SW480 (cell line): ENCODE measurements at places on chromosomes 2 and 18.

- no peak for DNase-seq
These were observed 110.8 kb upstream of the TRIB2 start for GRCh38 chr2:12605936-12606335.

DNA sequence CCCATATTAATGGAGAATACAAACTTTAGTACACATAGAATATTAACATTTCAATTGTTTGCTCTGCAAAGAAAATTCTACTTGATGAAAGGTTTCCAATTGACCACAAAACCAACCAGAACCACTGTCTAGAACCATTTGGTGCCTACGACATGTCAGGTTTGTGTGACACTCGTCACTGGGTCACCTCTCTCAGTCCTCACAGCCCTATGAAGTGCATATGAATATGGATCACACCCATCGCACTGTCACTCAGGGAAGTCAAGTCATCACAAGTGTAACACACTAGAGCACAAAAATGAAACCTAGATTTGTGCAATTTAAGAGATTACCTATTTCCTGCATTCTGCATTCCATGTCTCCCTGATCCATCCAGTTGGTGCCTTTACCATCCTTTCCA lies 43.7 kb downstream of the PTPN2 start:
- no peak for DNase-seq

DNA sequence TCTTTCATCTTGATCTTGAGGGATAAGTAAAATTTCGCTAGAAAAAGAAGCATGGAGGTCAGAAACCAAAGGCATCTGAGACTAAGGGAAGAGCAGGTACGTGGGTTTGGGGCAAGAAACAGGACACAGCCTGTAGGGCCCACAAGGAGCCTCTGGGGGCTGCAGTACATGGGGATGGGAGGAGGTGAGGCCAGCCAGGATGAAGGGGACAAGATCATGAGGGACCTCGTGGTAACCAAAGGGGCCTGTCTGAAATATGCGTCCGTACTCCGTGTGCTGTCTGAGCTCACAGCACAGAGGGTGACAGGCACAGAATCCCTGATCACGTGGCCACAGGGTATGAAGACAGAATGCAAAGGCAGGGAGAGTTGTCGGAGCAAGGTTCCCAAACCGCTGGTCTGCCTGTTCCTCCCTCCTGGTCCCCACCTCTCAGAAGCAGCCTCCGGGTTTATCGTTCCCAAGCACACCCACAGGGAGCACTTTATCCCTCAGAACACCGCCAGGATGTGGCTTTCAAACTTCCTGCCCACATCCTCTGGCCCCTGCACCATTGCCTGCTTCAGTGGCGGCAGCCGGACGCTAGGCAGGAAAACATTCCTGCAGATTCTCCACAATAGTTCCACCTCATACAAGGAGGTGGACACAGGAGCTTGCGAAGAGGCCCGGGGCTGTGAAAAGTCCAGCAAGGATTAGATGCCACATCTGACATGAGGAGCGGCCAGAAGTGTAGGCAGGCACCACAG lies 12.0 kb downstream of the TMEM163 start:
- DNase-seq = peak; percentile 99

DNA sequence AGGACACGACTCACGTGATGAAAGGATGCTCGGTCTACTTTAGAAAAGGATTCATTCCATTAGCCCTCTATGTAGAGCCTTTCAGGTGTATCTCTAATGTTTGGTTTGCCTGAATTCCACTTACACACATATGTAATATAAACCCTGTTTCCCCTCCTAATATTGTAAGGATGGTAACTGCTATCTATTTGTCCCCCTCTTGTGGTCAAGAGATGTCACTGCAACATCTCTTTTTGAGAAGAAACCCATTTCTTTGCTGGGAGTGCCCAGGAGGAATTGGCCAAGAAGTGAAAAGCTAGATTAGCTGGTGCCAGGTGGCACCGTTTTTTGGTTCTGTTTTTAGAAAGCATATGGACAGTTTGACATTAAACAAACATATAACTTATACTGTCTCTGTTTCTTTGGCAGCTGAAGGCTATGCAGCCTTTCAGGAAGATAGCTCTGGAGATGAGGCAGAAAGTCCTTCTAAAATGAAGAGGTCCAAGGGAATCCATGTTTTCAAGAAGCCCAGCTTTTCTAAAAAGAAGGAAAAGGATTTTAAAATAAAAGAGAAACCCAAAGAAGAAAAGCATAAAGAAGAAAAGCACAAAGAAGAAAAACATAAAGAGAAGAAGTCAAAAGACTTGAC lies 41.2 kb downstream of the RALBP1 start:
- peak; percentile 50 for DNase-seq

DNA sequence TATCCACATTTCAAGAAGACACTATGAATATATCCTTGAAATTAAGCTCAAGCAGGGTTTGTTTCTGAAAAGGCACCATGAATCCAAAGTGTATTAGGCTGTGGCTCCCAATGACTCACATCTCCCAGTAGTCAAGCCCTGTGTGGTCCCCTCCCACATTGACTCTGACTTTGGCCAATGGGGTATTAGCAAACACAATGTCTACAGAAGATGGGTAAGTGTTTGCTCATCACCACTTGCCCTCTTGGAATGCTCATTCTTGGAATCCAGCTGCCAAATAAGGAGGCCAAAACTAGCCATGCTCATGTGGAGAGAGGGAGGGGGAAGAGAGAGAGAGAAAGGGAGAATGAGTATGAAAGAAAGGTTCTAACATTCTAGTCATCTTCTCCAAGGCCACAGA lies 490.0 kb downstream of the TXNL1 start:
- no peak for DNase-seq

DNA sequence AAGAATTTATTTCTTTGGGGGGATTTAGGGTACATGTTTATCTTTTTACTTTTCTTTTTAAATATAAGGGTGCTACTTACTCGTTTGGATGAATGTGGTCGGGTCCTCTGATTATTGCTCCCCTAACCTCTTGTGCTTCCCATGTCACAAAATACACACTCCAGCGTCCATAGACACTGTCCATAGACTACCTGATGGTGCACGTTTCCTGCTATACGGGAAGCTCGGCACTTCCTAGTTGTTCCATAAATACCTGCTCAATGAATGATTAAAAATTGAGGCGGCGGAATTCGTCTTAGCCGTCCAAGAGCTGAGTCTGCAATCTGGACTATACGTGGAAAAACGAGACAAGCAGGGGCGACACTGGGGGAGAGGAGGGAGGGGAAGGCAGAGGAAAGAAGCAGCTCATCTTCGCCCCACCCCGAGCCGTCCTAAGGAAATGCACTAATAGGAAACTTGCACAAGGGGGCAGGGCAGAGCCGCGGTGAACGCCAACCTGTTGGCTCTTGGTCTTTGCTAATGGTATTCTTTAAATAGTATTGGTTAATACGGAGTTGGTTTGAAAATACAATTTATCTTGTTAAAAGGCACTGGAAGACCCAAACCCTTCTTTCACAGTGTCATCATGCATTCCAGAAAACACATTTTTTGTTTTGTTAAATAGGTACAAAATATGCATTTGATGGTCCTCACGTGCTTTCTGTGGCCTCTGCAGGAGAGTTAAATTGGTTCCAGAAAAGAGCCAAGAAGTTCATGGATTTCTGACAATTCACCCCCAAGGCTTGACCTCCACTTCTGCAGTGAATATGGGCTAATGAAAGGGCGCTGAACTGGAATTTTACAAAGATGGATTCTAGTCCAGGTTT lies 73.0 kb upstream of the KCTD1 start:
- DNase-seq = peak; percentile 18

GRCh38 chr2:24403832-24404212 lies 43.5 kb upstream of the ITSN2 start:
- DNase-seq = no peak

GRCh38 chr18:60978338-60978737 lies 354.9 kb upstream of the CDH20 start:
- no peak for DNase-seq

DNA sequence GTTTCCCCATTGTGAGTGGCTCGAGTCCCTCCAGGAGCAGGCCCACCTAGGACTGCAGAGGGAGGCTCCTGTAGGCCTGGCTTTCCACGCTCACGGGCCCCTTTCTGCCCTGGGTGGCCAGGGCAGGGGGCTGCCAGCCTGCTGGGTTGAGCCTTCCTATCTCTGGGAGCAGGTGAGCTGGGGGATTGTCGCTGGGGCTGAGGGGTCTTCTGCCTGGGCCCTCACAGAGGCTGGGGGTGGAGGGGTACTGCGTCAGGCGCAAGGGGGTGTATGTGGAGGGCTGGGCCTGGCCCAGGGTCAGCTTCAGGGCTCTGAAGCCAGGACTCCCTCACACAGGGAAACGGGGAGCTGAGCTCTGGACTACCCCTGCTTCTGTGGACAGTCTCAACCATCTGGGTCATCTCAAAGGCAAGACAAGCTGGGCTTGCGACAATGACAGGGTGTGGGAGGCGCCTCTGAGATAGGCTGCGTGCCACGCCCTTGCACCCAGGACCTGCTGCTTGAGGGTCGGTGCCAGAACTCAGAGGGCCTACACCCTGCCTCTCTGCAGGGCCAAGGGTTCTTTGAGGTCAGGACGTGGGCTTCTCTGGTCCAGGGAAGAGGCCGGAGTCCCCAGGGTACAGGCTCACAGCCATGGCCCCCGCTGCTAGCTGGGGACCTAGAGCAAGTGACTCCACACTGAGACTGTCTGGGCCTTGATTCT lies 206.1 kb downstream of the TWIST2 start:
- DNase-seq = no peak

DNA sequence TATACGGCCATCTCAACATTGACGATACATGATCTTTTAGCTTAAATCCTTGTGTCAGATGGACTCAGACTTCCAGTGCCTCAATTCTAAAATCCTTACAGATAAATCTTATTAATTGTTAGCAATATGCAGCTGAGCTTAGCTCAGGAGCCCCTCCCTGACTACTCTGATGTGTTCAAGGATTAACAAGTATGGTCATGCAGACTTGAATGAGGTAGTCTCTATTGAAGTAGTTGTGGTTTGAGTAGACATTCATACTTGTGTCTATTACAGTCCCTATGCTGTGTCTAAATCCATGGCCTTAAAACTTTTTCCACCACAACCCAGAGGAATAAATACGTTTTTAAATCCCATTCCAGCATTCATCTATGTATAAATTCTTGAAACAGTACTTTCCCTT lies 119.5 kb downstream of the NUP35 start:
- no peak for DNase-seq

DNA sequence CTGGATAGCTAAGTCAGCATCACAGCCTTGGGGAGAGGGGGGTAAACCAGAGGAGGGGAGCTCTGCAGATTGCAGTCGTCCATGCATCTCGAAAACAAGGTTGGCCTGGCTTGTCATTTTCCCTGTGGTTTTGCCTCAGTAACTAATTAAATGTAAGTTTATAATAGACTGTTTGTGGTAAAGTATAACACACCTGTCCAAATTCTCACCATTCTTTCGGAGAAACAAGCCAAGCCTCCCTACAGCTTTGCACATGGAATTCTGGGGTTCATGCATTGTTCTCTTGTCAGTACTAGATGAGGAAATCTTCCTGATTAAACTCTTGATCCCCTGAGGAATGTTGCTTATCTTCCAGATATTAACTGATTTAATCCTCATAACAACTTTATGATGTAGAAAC lies 1065.2 kb upstream of the FAM98A start:
- DNase-seq = no peak

DNA sequence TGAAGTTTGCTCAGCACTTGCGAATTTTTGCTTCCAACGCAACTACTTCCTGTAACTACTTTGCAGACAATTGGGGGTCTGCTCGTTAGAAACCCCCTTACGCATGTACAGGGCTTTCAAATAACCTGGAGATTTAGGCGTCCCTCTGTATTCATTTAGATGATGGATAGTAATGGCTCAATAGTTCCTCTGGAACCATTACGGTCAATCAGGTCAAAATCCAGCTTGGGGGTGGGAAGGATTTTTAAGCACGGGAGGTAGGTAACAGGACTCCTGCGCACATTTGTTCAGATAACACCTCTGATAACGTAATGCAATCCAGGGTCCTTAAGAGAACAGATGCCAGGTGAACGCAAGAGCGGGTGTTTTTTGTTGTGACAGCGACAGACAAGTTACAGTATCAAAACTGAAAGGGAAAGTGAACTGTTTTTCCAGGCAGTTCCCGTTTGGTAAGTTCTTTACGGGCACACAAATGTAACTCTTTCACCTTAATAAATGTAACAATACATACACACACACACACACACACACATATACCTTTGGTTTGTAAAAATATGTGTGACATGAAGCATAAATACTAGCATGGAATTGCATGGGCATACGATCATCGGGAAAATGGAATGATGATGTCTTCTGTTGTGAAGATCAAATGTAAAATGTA lies 3.8 kb upstream of the OSR1 start:
- peak; percentile 59 for DNase-seq

GRCh38 chr2:69616755-69617154 lies 26.8 kb downstream of the AAK1 start:
- peak; percentile 80 for DNase-seq

GRCh38 chr2:227627769-227628168 lies 10.5 kb downstream of the SCYGR4 start:
- no peak for DNase-seq

- DNase-seq = no peak
These were observed 117.6 kb upstream of the KLF7 start for GRCh38 chr2:207283356-207283755.

DNA sequence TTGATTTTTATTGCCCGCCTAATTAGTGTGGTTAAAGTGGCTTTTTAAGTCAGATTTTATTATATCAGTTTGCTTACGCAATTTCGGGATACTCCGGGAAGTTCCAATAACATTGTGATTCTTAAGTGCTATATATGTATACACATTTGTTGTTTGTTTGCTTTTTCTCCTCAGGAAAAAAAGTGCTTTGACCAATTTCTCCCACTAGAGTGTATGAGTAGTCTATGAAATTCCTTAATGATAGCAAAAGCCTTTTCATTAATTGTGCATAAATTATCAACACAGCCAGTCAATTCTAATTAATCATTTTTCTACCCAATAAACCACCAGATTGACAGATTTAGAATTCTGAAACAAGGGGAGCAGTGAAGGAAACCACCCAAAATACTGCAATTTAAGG lies 172.2 kb downstream of the DPP10 start:
- DNase-seq = no peak

GRCh38 chr2:228763379-228763981 lies 507.6 kb downstream of the PID1 start:
- no peak for DNase-seq

DNA sequence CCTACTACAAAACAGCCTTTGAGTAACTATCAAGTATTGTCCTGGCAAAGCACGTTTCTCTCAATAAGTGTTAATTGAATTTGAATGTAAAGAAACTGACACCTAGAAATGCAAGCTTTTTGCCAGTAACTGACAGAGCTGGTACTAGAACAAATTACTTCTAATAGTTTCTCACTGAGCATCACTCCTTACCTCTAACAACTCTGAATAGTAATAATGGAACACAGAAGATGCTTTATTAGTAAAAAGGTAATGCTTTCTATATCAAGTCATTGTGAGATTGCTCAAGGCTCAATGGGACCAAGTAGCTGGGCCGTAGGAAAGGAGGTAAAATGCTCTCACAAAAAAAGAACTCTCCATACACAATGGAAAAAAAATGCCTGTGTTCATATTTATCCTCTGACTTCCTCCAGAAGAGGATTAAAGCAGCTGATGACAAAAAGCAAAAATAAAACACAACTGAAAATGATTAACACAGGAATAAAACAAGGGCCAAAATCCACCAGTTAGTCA lies 11.8 kb downstream of the RASGRP3 start:
- no peak for DNase-seq
